ENCODE measurements at places on chromosomes 7 and 10. TPM values are rescaled to one million over a fixed set of nuclear protein-coding genes. Genes with fewer than 3 reads are reported as not detected.

DNA sequence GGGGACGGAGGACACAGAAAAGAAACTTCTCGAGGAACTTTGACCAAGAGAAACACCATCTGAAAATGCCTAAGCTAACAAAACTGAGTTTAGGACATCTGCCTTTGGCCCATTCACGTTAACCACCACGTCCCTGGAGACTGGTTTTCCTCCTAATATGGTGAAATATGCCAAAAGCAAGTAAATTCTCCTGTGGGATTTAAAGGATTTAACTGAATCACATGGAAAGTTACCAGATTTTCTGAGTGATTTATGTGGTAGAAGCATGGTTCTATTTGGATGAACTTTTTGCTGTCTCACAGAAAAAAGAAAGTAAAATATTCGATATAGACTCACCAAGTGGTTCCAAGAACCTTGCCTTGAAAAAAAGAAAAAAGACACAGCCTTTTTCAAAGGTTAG, 30.4 kb upstream of the BMPER start:
- DNase-seq: no peak

- DNase-seq: no peak
These were observed 48.9 kb downstream of the PUS7 start for GRCh38 chr7:105473163-105473562.

DNA sequence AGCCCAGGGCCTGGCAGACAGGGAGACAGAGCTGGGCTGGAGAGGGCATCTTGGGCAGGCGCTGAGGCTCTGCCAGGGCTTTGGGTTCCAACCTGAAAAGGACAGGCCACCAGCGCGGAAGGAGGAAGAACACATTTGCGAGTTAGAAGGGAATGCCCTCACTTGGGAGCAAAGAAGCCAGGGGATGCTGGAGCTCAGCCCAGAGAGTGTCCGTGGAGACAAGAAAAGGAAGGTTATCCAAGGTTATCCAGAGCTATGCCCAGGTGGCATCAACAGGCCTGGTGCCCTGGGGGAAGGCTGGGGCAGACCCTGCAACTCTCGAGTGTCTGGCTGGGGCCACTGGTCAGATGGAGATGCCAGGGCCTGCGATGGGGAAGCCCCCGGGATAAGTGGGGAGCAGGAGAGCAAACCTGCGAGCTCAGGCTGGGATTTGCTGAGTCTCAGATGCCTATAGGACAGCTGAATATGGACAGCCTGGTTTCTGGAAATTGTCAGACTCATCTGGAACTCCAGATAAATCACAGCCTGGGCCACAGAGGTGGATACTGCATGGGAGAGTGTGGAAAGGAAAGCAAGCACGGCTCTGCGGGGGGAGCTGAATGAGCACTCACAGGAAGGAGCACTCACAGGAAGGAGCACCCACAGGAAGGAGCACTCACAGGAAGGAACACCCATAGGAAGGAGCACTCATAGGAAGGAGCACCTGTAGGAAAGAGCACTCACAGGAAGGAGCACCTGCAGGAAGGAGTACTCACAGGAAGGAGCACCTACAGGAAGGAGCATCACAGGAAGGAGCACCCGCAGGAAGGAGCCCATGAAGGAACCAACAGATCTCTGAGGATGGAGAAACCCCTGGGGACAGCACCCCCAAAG, 152.1 kb downstream of the ADAM12 start:
- DNase-seq: no peak

Gene COL13A1
- not detected for polyA plus RNA-seq

GRCh38 chr10:11882646-11883375, 59.7 kb downstream of the PROSER2 start:
- no peak for DNase-seq

DNA sequence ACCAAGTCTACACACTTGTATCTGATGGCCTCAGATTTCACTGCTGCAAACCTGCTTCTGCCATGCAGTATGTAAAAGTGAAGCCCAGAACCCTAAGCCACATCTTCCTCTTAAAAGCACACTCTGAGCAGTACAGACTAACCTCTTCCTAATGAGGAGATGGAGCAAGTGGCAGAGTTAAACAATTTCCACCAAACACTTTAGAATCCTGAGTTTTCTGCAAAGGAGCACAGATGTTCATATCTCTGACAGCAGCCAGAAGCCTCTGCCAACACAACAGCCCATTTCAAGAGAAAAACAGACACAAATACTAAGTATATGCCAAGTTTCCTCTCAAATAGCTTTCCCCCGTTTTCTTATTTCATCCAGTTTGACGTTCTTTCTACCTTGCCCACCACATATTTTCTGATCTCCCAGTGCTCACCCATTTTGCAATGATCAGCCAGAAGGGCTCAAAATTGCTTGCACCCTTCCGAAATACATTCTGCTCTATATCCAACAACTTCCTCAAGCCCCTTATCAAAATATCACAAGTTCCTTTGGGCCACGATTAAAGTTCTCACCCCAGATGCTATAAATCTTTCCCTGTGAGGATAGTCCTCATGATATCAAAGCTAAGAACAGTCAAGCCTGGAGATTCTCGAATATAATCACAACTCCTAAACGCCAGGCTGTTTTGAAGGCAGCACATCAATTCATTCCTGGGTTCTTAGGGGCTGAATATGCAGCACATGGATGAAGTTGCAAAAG, 27.5 kb downstream of the ELMO1 start:
- DNase-seq: no peak

DNA sequence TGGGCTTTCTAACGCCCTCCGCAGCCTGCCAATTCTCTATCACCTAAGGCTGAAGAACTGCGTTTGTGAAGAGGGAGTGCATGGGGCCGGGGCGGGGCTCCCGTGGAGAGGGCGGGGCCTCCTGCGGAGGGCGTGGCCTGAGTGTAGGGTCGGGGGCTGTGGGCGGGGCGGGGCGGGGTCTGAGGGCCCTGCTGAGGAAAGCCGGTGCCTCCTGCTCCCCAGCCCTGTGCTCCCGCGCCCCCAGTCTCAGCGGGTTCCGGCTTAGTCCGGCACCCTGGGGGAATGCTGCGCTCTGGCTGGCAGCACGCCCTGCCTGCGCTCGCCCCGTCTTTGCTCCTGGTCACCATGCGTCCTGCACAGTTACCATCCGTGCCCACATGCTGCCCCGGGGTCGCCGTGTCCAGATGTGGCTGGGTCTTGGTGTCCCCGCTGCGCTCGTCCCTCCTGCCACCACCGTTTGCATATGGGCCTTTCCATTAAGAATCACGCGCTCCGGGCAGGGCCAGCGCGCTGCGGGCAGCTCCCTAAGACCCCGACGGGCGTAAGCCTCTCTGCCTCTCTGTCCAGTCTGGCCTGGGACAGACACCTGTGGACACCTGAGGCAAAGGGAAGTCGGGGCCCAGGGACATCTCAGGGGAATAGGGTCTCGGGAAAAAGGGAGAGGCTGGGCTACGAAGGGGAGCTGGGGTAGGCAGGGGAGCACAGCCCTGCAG, 144.0 kb upstream of the RET start:
- DNase-seq: no peak

Gene RELN
- polyA plus RNA-seq: not detected

GRCh38 chr10:94677691-94678090, 5.8 kb upstream of the CYP2C18 start:
- no peak for DNase-seq

DNA sequence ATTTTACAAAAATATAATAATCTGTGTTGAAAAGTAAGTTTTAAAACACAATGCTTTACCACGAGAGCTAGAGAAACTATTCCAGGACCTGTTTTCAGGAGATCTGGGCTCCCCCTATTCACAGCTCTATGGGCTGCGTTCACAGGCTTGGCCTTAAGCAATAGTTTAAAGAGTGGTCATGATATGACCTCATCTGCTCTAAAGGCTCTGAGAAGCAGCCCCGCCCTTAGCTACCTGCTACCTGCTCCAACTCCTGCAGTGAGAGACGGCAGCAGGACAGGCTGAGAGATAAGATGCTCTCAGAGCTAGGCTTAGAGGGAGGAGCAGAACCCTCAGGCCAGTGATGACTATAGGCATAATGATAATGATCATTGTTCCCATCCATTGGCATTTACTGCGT, 12.6 kb downstream of the ALOX5 start:
- DNase-seq: no peak

DNA sequence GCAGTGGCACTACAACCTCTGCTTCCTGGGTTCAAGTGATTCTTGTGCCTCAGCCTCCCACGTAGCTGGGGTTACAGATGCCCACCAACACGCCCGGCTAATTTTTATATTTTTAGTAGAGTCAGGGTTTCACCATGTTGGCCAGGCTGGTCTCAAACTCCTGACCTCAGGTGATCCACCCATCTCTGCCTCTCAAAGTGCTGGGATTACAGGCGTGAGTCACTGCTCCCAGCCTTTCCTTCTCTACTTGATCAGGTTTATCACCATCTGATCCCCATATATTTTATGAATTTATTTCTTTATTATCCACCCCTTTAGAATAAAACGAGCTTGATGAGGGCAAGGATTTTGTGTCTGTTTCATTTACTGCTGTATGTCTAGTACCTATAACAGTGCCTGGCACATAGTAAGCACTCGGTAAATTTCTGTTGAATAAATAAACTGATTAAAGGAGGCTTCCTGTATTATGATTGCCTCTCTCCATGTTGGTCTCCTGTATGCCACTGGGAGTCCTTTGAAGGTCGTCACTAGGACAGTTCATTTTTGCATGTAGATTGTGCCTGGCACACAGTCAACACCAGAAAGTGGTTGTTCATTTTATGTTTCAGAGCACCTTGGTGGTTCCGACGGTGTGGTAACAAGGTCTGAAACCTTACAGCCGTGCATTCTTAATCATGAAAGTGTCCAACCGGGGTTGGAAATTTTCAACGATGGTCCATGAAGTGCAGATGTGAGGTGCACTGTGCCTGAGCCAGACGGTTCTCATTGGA, 9.6 kb upstream of the EIF3A start:
- no peak for DNase-seq

GRCh38 chr10:100812978-100813377, 67.6 kb downstream of the PAX2 start:
- no peak for DNase-seq

- DNase-seq: no peak
These were observed 32.8 kb downstream of the ADCY1 start for GRCh38 chr7:45606931-45607330.

- peak; percentile 78 for DNase-seq
These were observed 227.4 kb upstream of the KAT6B start for GRCh38 chr10:74598891-74599566.

Gene NUDT13
- polyA plus RNA-seq: 1.9 TPM

Gene CALCR
- not detected for polyA plus RNA-seq

DNA sequence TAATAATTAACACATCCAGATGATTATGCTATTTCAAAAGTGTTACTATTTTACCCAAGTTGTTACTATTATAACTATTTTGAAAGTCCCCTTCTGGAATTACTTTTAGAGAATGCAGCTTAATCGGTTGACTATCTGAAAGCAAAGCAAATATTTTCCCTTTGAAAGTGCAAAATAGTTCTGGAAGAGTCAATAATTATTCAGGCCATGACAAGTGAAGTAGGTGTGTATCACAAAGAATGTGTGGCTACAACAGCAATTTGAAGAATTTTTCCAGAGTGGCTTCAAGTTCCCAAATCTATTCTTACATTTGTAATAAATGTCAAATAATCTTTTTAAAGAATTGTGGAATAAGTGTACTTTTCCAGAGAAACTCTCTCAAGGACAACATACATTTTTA, 42.8 kb downstream of the RNLS start:
- DNase-seq: no peak

GRCh38 chr10:117217196-117217761, 20.0 kb downstream of the KCNK18 start:
- no peak for DNase-seq

DNA sequence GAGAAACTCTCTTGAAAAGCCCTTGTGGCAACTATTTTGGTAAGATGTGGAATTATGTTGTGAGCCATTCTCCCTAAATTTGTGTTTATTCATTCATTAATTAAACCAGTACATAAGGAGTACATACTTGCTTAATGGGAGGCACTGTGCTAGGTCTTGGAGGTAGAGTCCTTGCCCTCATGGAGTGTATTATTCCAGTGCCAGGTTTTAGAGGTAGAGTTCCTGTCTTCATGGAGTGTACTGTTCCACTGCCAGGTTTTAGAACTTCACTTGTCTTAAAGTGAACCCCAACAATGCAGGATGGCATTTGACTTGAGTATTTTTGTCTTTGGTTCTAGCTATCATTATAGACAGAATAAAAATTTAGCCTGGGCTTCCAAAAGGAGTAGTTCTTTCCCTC, 8.8 kb downstream of the MXI1 start:
- no peak for DNase-seq

DNA sequence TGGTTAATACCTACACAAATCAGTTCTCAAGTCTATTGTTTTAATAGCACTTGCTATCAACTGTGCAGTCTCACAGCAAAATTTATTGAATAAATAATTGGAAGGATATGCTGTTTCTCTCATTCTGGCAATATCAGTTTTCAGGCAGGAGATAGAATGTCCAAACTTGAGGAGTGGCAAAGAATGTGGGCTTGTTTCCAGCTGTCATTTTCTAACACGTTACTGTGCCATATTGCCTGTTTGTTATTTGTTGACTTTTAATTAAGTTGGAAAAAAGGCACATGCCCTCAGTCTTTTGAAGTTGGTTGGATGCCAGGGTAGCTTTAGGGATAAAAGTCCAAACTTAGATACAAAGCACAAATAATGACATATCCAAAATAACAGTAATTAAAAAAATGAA, 52.2 kb downstream of the MAGI2 start:
- DNase-seq: no peak

Data from GM12878 (cell line).